Smooth muscle cell of bladder (primary cell): ENCODE measurements at places on chromosomes 11 and 22. TPM values are rescaled to one million over a fixed set of nuclear protein-coding genes. Genes with fewer than 3 reads are reported as not detected.

OR10D3 gene
- not detected in 2 replicates for total RNA-seq

SERPING1 gene
- total RNA-seq, result 4.7 and 10.8 TPM in 2 replicates

OVCH2 gene
- total RNA-seq, result not detected in 2 replicates

MYO18B gene
- under 0.01 TPM in 1 of 2 replicates, not detected in the other for total RNA-seq
